ENCODE measurements at places on chromosomes 2 and 18.

GRCh38 chr2:18855027-18855426 is 265.7 kb upstream of the NT5C1B start:
- no peak for DNase-seq

GRCh38 chr2:68733365-68733764 is 1.2 kb upstream of the ARHGAP25 start:
- DNase-seq, result no peak

- no peak for DNase-seq
These were observed 329.0 kb downstream of the DYSF start for GRCh38 chr2:71782323-71782722.

DNA sequence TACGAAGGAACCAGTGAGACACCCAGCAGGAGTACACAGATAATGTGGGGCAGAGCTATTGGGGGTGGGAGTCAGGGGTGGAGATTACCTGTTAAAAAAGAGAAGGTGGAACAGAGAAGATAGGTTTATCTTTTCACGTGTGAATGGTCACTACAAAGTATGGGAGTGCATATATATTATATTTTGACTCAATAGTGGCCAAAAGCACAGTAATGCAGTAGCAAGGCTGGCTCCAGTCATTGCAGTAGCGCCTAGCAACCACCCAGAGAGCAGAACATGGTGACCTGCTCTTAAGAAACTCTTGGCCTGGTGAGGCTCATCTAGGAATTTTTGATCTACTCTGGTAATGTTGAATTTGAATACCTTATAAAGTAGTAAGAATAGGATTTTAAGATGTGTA is 1.0 kb downstream of the IMPACT start:
- DNase-seq, result no peak

- DNase-seq, result no peak
These were observed 349.7 kb upstream of the GALNT5 start for GRCh38 chr2:156907806-156908205.

GRCh38 chr2:174246944-174247381 is 1.4 kb downstream of the OLA1 start:
- no peak for DNase-seq

- no peak for DNase-seq
These were observed 34.5 kb upstream of the CCDC88A start for GRCh38 chr2:55454121-55454520.

GRCh38 chr2:45929674-45930395 is 278.4 kb downstream of the PRKCE start:
- no peak for DNase-seq

DNA sequence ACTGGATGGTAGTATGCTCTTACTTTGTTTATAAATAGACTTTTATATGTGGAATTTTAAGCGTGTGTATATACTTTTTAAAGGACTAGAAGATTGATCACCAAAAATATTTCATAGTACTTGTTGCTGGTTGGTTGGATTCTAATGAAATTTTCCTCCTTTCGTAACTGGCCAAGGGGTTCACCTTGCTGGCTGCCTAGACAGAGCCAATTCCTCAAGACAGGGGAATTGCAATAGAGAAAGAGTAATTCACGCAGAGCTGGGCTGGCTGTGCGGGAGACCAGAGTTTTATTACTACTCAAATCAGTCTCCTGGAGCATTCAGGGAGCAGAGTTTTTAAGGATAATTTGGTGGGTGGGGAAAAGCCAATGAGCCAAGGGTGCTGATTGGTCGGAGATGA is 70.7 kb downstream of the SNORC start:
- DNase-seq, result no peak

DNA sequence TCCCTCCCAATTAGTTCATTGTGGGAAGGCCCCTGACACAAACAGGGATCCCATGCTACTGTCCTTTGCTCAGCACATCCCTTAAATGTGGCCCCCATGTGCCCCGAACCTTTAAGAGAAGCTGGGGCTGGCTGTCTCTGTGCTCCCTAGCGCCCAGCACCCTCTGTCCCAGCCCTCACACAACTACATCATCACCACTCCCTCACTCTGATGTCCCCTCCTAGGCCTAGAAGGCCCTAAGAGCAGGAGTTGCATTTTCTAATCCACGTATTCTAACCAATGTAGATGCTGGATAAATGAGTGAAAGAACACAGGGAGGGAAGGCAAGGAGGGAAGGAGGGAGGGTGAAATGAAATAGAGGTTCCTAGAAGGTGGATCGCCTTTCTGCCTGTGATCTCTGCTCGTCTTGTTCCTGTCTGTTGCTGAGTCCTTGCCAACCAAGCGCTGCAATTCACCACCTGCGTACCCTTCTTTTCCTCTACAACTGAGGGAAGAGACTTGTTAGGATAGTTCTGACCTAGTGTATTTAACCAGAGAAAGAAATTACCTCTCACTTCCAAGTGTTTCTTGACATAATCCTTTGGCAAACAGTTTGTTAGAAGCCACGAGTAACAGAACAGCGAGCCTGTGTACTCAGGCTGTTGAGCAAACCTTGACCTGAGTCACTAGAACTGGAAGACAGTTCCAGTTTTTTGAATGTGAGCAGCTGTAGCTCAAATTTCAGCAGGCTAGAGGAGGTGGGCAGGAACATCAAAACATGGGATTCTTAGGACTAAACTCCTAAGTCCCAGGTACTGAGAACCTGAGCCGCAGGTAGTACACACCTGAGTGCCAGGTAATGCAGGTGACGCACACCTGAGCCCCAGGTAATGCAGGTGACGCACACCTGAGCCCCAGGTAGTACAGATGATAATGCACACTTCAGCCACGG is 181.5 kb upstream of the ID2 start:
- no peak for DNase-seq

- no peak for DNase-seq
These were observed 4.8 kb upstream of the IGFBP5 start for GRCh38 chr2:216700088-216700567.

DNA sequence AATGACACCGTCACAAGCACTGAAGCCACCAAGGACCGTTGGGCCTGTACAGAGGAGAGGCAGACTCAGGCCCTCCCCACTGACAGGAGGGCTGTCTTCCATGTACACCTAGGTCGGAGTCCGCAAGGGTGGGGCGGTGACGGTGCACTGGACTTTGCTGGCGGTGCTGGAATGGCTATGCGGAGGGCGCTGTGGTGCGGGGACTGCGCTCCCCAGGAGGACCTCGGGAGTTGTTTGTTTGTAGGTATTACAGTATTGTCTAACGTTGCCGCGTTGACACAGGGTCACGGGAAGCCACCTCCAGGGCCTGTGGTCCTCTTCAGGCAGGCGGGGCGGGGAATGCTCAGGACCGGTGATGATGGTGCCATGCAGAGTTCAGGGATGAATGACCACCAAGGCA is 126.2 kb downstream of the TPO start:
- no peak for DNase-seq

- no peak for DNase-seq
These were observed 105.9 kb downstream of the PXDN start for GRCh38 chr2:1638281-1638860.

- no peak for DNase-seq
These were observed 55.8 kb downstream of the MYOM1 start for GRCh38 chr18:3163968-3164367.

DNA sequence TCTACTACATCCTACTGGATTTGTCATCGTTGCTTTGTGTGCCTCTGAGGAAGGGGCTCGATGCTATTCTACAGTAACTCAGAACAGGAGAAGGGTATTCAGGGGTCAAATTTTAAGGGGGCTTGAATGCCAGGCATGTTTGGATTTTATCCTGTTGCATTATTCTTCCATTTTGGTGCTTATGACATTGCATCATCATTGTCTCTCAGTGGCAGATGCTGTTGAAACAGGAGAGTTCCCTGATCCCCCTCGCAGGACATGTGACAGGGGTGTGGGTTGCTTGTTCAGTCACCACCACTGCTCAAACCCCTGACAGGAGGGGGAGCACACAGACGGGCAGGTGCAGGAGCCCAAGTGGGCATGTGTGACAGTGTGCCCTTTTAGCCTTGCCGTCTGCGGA is 156.7 kb downstream of the SLC4A3 start:
- no peak for DNase-seq

GRCh38 chr2:75551434-75551833 is 9.3 kb downstream of the EVA1A start:
- DNase-seq, result no peak

GRCh38 chr2:109331896-109332848 is 203.2 kb downstream of the SH3RF3 start:
- DNase-seq, result peak; percentile 89

GRCh38 chr2:67208887-67209500 is 188.1 kb upstream of the ETAA1 start:
- no peak for DNase-seq

DNA sequence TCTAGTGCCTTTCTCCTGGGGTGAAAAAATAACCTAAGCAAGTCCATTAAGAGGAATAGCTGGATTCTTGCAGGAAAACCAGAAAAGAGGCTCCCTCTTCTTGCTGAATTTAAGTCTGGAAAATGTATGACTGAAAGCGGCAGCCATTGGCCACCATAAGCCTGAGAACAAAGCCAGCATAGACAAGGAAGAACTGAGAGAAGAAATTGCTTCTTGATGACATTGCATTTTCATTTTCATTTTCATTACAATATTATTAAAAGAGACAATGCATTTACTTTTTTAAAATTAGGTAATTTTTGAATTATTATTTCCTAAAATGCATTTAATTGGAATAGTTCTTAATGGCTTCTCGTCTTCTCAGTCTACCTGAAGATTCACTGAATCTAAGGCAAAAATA is 1157.5 kb upstream of the ZEB2 start:
- no peak for DNase-seq

DNA sequence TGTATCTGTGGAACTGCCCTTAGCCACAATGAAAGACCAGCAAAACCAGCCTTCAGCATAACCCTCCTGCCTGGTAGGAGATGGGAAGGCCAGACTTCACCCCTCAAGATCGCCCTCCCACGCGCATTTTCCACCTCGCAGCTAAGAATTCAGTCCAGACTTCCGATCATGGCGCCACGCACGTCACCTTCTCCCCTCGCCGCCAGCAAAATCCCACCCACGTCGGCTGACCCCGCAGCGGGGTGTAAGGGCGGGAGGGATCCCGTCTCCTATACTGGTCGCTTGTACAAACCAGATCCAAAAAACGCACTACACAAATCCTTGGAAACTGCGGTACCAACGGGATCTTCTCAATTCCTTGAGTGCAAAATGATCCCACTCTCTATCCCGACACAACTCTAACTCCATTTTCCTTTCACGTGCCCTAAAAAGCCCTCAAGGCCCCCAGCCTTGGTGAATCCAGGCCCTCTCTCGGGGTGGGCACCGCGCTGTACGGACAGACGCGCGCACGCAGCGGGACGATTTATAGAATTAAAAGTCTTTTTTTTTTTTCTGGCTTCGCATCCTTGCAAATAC is 1.0 kb upstream of the BMPR2 start:
- no peak for DNase-seq

DNA sequence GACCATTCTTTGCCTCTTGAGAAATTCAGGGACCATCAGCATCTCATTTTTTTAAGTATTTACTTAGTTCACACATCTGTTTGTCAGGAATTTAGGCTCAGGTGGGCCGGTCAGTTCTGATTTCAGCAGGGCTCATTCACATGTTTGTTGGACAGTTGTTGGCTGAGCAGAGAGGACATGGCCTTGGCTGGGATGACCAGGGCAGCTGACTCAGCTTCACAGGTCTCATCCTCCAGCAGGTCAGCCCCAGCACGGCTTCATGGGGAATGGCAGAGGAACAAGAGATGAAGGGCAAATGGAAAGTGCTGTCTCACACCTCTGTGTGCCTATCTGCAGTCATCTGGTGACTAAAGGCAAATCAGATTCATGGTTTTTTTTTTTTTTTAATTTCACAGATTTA is 136.1 kb upstream of the TMEM200C start:
- no peak for DNase-seq

DNA sequence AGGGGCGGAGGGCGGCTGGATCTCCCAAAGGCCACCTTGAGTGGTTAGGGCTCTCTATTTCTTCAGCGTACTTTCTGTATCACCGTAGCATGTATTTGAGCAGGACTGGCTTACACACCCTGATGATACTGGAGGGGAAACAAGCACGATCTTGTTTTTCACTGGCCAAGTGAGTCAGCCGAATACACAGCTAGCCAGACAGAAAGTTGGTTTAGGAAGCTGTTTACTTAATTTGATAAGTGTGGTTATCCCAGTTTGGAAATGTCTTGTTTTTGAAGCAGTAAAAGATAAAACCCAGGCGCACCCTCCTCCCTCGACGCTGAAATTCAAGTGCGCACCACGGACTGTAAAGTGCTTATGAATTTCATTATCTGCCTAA is 582 bp downstream of the RIOK3 start:
- no peak for DNase-seq

- no peak for DNase-seq
These were observed 296.7 kb upstream of the ATP5MC3 start for GRCh38 chr2:175478096-175478768.

DNA sequence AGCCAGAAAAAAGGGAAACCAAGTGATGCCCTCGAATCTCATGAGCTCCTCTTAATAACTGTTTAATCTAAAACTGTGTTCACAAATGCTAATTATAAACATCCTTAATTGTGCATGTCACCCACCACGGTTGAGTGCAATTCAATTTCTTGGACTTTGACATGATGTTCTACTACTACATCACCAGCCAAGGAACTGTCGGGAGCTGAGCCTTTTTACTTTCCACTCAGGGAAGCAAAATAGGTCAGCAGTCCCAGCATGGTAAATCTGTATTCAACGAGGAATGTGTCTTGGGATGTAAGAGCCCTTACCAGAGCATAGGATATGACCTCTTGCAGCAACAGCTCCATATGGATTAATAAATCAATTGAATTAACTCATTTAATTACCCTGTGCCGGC is 20.8 kb upstream of the REG3G start:
- DNase-seq, result no peak

GRCh38 chr18:7038330-7038851 is 79.2 kb downstream of the LAMA1 start:
- DNase-seq, result no peak

DNA sequence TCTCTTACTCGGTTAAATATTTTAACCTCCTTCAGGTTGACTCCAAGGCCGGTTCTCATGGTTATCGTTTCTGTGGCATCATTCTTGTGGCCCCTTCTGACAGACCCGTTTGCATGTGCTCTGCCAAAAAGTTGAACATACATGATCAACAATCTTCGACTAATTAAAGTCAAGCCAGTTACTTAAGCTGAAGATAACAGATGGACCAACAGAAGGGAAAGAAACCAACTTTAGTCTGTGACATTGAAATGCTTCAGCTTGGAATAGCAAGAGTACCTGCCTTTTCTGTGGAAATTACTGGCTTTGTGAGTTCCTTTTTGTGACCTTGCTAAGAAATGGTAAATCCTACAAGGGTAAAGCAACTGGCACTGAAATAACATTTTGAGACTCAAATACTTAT is 1429.1 kb downstream of the LRP1B start:
- no peak for DNase-seq

- DNase-seq, result no peak
These were observed 259.1 kb downstream of the TWIST2 start for GRCh38 chr2:239106966-239107365.

- DNase-seq, result no peak
These were observed 595.2 kb upstream of the HNMT start for GRCh38 chr2:137369106-137369505.

- DNase-seq, result no peak
These were observed 86.0 kb downstream of the FMNL2 start for GRCh38 chr2:152420936-152421335.

DNA sequence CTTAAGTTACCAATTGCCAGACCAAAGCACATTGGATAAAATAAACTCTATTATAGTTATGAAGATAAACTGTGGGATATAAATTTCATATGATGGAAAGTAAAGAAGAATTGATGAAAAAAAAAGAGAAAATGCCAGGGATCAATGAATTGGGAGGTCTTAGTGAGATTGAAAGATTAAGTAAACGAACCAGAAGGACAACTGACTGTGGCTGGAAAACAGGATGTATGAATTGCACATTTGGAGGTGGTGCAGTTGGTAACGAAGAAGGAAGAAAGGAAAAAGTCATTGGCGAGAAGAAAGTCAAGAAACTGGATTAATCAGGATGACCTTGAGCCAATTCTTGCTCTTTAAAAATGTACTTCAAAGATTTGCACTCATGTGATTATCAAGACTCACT is 166.7 kb downstream of the NCK2 start:
- DNase-seq, result no peak

Measured in Kasumi-1 (cell line).